ENCODE measurements at places on chromosomes 4 and X. TPM values are rescaled to one million over a fixed set of nuclear protein-coding genes. Genes with fewer than 3 reads are reported as not detected.

MAGEC2 gene
- total RNA-seq: not detected

PNMA5 gene
- not detected for total RNA-seq

NUDT11 gene
- total RNA-seq: 8.9 TPM

CCSER1 gene
- total RNA-seq: 1.4 TPM

ETDB gene
- not detected for total RNA-seq

CTAG1A gene
- not detected for total RNA-seq

RBM47 gene
- total RNA-seq: 41.1 TPM

PPARGC1A gene
- total RNA-seq: 3.3 TPM

HEPH gene
- total RNA-seq: 8.1 TPM

SEC24D gene
- 48.5 TPM for total RNA-seq

C4orf51 gene
- not detected for total RNA-seq

PHEX gene
- 0.04 TPM for total RNA-seq

TSC22D3 gene
- total RNA-seq: 75.0 TPM

HPGDS gene
- not detected for total RNA-seq

GAGE1 gene
- total RNA-seq: not detected

MAGEB1 gene
- not detected for total RNA-seq

CXorf38 gene
- 23.2 TPM for total RNA-seq

MUC7 gene
- total RNA-seq: not detected

Measured in kidney epithelial cell (primary cell).